Activated T-cell treated with anti-CD3 and anti-CD28 coated beads for 1 hour (primary cell): ENCODE measurements at places on chromosomes 2 and 18.

DNA sequence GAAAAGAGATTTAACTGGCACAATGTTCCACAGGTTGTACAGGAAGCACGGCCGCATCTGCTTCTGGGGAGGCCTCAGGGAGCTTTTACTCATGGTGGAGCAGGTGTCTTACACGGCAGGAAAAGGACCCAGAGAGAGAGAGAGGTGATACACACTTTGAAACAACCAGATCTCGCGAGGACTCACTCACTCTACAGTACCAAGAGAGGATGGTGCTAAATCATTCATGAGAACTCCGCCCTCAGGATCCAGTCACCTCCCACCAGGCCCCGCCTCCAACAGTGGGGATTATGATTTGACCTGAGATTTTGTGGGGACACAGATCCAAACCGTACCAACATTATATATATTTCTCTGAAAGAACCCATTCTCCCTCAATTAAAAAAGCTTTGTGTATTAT lies 79.7 kb upstream of the DOCK10 start:
- no peak for DNase-seq

GRCh38 chr2:26002632-26003310 lies 20.5 kb upstream of the KIF3C start:
- no peak for DNase-seq

DNA sequence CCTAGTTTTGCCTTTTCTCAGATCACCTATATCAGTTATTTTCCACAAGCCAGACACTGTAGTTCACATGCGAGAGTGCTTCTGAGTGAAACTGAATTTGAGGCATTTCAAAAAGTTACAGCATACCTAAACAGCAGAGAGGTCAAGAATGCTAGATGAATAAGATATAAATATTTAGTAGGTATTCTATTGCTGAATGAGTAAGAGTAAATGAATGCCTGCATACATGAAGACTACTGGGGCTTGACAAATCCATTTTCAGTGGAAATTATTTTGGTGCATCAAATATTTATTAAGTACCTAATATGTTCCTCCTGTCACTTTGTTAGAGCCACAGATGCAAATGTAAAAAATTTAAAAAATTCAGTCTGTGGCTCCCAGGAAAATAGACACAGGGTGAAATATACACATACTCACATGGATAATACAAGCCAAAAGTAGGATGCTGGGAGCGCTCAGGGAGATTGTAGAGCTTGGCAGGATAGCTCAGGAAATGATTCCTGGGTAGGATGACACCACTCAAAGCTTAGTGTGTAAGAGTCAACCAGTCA lies 27.6 kb upstream of the CDC42EP3 start:
- no peak for DNase-seq

DNA sequence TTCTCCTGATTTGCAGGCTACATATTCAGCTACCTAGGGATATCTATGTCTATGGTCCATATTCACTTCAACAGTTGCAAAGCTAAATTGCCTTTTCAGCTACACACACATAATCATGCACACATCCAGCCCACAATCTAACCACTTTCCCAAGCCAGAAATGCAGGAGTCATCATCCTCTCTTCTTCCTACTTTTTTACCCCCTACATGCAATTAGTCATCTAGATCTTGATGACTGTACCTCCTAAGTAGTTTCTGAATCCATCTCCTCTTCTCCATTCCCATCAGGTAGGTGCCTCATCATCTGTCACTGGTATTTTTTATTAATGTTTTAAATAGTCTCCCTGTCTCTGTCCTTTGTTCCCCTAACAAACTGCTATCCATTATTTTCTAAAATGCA lies 23.7 kb upstream of the SPRED2 start:
- DNase-seq = no peak

DNA sequence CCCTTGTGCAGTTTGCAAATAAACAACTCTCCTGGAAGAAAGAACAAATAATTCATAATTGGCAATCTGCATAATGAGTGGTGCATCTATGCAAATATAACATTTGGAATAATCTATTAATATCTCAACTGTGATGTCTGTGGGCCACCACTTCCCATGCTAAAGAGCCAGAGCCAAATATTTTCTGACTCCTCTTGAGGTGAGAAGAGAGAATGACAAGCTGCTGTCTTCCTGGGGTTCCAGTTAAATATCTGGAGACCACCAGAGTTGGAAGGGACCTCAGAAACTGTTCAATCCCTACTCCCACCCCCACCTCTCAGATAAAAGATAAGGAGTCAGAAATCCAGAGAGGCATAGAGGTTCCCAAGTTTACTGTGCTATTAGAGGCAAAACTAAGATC lies 241.0 kb upstream of the SLC14A2 start:
- DNase-seq = no peak

GRCh38 chr2:227214622-227215041 lies 50.2 kb downstream of the COL4A3 start:
- DNase-seq = no peak
